ENCODE measurements at places on chromosomes 4 and X.

GRCh38 chr4:104491481-104492182 is 3.1 kb downstream of the CXXC4 start:
- DNase-seq: no peak

- no peak for DNase-seq
Measured at GRCh38 chr4:55157559-55158277, 32.3 kb upstream of the KDR start.

DNA sequence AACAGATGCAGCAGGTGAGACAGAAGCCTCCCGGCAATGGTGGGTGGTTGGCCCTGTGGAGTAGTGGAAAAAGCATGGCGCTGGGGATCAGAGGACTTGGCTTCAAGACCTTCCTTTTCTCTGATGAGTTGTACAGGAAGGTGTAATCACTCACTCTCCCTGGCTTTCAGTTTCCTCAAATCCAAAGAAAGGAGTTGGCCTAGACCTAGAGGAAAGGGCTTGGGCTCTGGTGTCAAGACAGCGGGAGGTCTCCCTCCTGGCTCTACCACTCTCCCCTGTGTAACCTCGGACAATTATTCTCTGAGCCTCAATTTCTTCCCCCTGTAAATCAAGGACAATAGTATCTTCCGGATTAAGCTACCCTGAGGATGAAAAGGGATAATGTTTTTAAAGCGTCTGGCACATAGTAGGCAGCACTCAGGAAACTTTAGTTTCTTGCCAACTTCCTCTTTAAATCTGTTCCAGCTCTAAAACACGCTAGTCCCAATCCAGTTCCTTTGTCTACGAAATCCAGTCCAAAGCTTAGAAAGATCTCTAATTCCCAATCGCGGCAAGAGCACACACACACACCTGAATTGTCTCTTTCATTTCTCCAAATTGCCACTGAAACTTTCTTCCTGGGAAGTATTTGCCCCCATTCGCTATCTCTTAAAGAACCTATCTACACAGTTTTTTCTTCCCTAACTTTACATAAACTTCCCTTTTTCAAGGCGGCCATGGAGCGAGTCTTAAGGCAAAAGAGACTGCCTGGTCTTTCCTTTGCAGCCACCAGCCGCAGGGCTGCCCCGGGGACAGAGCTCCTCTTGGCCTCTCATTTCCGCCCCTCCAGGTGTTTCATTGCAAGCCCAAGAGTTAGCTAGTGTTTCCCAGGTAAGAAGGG is 29.9 kb upstream of the GPC4 start:
- no peak for DNase-seq

DNA sequence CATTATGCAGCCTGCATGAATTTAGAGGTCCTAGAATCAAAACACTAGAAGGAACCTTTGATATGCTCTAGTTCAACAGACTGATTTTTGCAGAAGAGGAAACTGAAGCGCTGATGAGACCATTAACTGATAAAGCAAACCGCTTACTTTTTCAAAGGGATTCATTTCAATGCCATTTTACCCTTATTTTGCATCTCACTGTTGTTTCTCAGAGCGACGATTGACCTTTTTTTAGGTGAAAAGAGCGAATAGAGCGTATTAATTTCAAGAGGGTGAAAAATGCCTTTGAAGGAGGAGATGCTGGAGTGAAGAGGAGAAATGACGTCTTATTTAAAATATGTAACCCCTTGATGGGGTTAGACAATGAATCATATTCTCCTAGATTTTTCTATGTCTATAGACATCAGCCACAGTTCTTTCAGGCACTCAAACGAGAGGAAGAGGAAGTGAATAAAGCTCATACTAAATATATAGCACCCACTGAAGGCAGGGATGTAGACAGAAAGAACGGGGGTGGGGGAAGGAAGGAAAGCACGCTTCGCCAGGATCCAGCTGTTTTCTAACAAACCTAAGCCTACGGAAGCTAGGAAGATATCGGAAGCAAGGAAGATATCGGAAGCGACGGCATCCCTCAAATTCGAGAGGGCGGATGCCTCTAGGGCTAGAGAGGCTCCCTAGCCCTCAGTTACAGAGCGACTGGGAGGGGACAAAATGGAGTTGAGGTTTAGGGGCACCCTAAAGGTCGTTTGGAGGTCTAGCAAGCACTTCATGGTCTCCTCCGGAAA is 848 bp downstream of the ACSL4 start:
- DNase-seq: no peak
